ENCODE measurements at places on chromosomes 1 and 21.

GRCh38 chr1:161738627-161739287, 10.8 kb upstream of the DUSP12 start:
- DNase-seq: peak; percentile 88

DNA sequence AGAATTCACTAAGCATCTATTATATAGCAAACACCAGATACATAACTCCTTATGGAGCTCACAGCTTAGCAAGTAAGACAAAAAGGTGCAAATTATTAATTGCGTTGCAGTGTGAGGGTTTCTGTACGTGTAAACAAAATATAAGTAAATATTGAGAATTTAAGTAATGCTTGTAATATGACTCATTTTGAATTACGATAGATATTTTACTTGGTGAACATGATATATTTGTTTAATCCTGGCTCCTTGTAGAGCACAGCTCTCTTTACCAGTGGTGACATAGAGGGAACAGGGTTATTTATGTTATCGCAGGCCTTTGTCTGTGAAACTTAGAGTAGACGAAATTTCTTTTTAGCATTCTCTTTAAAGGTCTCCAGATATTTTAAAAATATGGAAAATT, 36.4 kb downstream of the LYPLAL1 start:
- no peak for DNase-seq

- no peak for DNase-seq
These were observed 12.2 kb upstream of the TRNAU1AP start for GRCh38 chr1:28540651-28541050.

DNA sequence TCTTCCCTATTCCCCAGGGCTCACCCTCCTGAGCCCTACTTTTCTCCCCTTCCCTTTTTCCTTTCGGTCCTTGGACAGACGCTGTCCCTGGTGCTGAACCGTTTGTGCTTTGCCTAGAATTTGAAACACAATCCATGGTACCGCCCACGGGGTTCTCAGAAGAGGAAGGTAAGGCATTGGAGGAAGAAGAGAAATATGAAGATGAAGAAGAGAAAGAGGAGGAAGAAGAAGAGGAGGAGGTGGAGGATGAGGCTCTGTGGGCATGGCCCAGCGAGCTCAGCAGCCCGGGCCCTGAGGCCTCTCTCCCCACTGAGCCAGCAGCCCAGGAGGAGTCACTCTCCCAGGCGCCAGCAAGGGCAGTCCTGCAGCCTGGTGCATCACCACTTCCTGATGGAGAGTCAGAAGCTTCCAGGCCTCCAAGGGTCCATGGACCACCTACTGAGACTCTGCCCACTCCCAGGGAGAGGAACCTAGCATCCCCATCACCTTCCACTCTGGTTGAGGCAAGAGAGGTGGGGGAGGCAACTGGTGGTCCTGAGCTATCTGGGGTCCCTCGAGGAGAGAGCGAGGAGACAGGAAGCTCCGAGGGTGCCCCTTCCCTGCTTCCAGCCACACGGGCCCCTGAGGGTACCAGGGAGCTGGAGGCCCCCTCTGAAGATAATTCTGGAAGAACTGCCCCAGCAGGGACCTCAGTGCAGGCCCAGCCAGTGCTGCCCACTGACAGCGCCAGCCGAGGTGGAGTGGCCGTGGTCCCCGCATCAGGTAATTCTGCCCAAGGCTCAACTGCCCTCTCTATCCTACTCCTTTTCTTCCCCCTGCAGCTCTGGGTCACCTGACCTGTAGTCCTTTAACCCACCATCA, 10.4 kb downstream of the BCAN start:
- no peak for DNase-seq

DNA sequence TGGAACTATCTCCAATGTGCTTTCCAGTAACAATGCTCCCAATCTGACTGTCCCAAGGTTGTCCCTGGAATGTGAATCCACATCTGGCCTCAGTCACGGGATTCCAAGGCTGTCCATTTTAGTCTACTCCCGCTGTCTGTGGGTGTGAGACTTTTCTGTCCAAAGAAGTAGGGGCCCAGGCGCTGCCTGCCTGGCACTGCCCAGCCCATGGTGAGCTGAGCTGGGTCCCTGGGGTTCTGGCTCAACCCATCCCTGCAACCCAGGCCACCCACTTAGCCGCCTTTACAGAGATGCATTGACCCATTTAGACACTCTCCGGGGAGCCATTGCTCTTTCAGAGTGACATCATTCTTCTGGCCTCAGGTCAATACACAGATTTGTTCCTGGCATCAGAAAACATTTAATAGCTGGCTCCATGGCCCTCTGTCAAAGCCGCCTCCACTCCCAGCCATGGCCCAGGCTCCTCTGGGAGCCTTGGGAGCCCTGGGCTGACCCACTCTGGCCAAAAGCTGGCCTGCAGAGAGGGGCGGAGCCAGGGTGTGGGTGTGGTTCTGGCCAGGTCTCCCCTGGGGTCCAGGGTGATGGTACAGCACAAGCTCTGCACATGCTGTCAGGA, 47.2 kb upstream of the PAX7 start:
- DNase-seq: no peak

GRCh38 chr1:50787266-50787665, 172.8 kb downstream of the FAF1 start:
- no peak for DNase-seq

- no peak for DNase-seq
These were observed 44.6 kb downstream of the NIBAN1 start for GRCh38 chr1:184929711-184930202.

- DNase-seq: no peak
These were observed 2.2 kb downstream of the RALGPS2 start for GRCh38 chr1:178727014-178727895.

DNA sequence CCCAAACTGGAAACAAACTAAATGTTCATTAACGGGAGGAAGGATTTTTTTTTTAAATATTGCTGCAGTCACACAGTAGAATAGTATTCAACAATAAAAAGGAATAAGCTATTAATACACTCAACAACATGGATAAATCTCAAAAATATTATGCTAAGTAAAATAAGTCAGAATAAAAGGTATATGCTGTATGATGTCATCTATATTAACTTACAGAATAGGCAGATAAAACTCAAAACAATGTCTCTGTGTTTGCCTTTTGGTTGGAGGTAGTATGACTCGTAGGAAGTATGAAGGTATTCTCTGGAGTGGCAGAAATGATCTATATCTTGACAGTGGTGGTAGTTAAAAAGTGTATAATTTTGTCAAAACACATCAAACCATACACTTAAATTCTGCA, 6.1 kb upstream of the ST6GALNAC5 start:
- DNase-seq: no peak

GRCh38 chr1:50333595-50333974, 89.7 kb downstream of the DMRTA2 start:
- peak; percentile 10 for DNase-seq

- no peak for DNase-seq
These were observed 25.1 kb upstream of the B3GALT2 start for GRCh38 chr1:193211539-193211938.

DNA sequence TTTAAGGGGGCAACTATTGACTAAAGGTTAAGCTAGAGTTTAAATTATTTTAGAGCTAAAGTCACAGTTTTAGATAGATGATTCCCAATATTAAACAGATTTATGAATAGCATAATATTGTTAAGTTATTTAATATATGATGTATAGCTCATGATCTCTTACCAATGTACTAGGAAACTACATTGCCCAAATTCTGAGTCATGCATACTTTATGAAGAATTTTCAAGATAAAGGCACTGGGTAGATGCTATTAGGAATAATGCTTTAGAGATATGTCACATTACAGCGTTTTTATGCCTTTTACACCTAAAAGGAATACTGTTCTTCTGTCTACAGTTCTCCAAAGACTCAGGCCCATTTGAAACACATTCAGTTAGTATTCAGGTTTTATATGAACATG, 215.1 kb downstream of the NCAM2 start:
- no peak for DNase-seq

DNA sequence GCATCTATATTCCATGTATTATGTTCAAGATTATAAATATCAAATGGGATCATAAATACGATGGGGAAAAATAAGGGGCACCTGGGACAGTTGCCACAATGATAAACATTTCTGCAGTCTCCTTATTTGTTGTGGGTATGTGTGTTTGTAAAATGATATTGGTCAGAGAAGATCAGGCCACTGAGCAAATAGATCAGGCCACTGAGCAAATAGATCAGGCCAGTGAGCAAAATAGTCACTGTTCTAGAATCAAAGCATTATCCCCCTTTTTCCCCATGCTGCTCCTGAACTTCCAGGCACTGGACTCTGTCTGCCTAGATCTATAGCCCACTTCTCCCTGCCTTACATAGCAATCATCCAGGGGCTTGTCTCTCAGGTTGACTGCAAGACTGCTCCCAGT, 599.8 kb upstream of the USP24 start:
- no peak for DNase-seq

- no peak for DNase-seq
These were observed 74.5 kb upstream of the GUCA2A start for GRCh38 chr1:42239041-42239440.

GRCh38 chr1:55140137-55140536, 75.0 kb downstream of the USP24 start:
- DNase-seq: no peak

DNA sequence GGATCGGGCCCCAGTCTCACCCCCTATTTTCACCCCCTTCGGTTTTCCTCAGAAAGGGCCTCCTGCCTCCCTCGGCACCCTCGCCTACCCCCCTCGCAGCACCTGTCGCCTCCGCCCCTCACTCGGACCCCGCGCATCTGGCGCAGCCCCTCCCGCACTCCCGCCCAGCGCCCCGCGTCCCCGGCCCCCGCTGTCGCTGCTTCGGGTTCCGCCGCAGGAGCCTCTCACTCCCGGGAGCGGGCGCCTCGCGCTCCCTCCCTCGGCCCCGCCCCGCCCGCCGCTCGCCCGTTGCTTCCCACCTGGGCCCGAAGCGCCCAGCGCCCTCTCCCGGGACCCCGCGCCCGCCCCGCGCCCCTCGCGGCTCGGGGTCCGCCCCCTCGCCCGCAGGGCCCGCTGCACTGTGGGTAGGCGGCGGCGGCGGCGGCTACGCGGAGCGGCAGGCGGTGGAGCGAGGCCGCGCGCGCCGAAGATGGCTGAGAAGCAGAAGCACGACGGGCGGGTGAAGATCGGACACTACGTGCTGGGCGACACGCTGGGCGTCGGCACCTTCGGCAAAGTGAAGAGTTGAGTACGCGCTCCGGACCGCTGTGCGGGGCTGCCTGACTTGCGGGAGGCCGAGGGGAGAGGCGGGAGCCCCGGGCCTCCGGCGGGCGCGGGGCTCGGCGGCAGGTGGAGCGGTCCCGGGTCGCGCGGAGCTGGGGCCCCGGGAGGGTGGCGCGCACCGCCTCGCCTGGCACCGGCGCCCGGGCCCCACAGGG, at the start of gene PRKAA2:
Gene PRKAA2 (plus strand): TSS at position 396 of the 758 bp plus-strand sequence. CDS start 74 bp downstream, at position 470.
- DNase-seq: no peak

DNA sequence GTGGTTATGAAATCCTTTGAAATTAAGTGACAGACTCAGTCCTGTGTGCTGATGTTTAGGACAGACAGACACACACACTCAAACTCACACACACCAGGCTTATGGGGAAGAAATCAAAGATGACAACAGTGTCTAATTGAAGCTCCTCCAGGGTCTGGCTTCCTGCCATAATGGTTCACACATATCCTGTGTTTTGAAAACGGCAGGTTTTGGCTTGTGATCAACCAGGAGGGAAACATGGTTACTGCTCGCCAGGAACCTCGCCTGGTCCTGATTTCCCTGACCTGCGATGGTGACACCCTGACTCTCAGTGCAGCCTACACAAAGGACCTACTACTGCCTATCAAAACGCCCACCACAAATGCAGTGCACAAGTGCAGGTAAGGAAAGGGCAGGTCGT, 4.6 kb downstream of the MTARC1 start:
- no peak for DNase-seq

- no peak for DNase-seq
These were observed 56.5 kb downstream of the MAP3K21 start for GRCh38 chr1:233383984-233384383.

DNA sequence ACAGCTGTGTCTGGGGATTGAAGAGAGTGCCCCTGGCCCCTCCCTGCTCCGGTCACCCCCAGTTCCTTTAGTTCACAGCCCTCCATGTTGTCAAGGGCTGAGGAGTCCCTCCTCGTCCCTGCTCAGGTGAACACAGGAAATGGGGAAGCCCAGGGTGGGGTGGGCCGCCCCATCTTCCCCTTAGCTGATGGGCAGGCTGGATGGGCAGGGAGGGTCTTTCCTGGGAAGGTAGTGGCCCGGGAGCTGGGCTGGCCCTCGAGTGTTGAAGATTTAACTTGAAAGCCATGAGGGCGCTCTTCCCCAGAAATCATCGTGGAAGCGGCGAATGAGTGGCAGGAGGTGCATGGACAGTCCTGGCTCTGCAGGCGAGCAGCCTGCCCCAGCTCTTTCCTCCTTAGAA, 18.3 kb upstream of the NPHP4 start:
- no peak for DNase-seq

DNA sequence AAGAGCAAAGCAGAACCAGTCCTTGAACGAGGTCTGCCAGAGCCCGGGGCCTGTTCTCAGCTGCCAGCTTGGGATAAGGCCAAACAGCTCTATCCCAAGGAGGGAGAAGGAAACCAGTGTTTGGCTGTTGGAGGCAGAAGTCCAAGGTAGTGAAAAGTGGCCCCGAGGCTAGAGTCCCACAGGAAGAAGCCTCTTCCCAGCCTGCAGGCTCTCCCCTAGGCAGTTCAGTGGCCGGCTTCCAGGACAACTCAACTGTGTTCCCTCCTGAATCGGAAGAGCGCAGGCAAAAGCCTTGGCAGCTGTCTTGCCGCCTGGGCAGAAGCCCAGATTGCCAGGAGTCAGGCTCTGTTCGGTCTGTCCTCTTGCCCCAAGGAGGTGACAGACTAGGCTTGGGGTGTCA, 19.3 kb downstream of the QSOX1 start:
- no peak for DNase-seq

DNA sequence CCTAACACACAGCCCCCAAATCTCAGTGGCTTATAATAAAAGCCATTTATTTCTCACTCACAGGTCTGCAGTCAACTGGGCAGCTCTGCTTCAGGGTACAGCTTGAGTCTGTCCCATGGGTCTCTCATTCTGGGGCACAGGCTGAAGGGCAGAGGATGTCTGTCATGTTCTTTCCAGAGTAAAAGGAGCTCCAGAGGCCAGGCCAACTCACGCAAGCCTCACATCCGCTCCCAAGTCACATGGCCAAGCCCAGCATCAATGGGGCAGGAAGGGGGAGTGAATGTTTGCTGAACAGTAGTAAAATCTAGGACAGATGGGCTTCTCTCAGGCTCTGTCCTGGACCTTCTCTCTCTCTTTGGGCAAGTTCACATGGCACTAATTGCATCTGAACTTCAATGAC, 7.1 kb upstream of the SSBP3 start:
- DNase-seq: no peak

GRCh38 chr1:112114540-112114939, 125.1 kb upstream of the KCND3 start:
- no peak for DNase-seq

GRCh38 chr1:206014601-206015000, 9.1 kb downstream of the CTSE start:
- DNase-seq: no peak
